ENCODE measurements at places on chromosomes 12 and 14. TPM values are rescaled to one million over a fixed set of nuclear protein-coding genes. Genes with fewer than 3 reads are reported as not detected.

DAO gene
- total RNA-seq: not detected

GRCh38 chr12:7857971-7858370, 14.7 kb downstream of the SLC2A14 start:
- no peak overlapping the region for H3K4me3 ChIP-seq
- H3K27me3 ChIP-seq: peaks cover 30% of the 10 kb centered on the region
- H3K36me3 ChIP-seq: no peaks in the 10 kb centered on the region
- peaks cover 12% of the 10 kb centered on the region for H3K4me1 ChIP-seq
- no peak for DNase-seq
- H3K27ac ChIP-seq: no peak overlapping the region

GRCh38 chr14:41872931-41873685, 266.4 kb downstream of the LRFN5 start:
- H3K27ac ChIP-seq: no peak overlapping the region
- no peaks in the 10 kb centered on the region for H3K4me1 ChIP-seq
- no peaks in the 10 kb centered on the region for H3K36me3 ChIP-seq
- no peak for DNase-seq

DNA sequence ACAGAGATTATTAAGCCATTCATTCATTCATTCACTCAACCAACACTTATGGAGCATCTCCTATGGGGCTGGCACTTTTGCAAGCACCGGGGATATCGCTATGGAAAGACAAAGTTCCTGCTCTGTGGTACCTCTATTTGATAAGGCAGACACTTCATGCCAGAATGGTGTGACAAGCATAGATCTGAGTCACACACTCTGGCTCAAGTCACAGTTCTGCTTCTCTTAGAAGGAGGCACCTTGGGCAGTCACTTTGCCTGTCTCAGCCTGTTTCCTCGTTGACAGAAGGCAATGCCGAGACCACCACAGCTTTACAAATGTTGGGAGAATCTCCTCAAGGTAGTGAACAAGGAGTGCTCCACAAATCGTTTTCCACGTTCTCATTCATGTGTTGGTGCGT, 205.2 kb downstream of the SLC41A2 start:
- DNase-seq: no peak
- peaks cover 21% of the 10 kb centered on the region for H3K4me1 ChIP-seq
- H3K27ac ChIP-seq: no peak overlapping the region
- H3K27me3 ChIP-seq: no peaks in the 10 kb centered on the region
- H3K36me3 ChIP-seq: peaks cover 35% of the 10 kb centered on the region
- no peak overlapping the region for H3K4me3 ChIP-seq

DNA sequence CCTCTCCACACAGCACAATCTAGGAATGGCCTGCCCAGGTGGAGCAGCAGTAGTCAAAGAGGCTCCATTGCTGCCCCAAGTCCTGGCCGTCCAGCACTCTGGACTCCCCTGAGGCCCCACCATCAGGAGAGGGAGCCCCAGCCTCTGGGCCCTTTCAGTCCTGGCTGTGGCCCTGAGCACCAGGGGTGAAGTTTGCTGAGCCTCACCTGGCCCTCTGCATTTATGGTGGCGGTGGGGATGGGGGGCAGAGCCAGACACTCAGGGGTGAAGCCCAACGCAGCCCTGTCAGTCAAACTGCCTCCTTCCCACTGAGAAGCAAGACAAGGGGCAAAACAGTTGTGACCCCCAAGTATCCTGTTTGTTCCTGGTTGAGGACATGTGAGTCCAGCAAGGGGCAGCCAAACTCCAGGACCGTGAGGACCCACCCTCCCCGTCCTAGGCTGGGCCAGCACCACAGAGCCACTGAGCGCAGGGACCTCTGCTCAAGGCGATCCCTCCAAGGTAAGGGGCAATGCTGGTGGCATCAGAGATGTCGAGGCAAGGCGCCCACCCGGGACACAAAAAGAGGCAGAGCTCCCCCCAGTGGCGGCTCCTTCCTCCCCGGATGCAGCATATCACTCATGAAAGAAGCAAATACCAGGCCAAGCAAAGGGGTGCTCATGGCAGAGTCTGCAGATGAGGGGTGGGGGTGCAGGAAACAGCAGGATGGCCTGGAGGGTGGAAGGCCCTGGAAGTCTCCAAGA, 4.8 kb upstream of the AMN start:
- no peak overlapping the region for H3K4me3 ChIP-seq
- H3K27me3 ChIP-seq: no peaks in the 10 kb centered on the region
- no peak overlapping the region for H3K27ac ChIP-seq
- H3K4me1 ChIP-seq: peaks cover 5% of the 10 kb centered on the region

KRT3 gene
- not detected for total RNA-seq

DNA sequence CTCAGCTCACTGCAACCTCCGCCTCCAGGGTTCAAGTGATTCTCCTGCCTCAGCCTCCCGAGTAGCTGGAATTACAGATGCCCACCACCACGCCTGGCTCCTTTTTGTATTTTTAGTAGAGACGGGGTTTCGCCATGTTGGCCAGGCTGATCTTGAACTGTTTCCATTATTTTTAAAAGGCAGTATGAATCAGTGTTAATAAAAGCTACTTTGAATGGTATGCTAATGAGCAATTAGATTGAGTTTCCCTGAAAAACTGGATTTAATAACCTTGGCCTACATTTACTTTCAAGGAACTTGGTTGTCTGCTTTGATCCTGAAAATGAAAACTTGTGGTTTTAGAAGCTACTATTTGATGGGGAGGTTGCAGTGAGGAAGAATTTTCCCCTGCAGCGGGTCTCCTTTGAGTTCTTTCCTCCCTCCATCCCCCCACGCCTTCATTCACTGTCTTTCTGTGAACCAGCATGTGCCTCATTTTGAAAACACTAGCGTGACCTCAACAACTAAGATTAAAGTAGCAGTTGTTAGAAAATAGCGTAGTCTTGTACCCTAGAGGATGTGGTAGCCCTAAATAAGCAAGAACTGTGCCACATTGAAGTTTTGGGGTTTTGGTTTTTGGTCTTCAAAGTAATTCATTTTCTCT, 17.8 kb upstream of the RPS6KA5 start:
- H3K4me1 ChIP-seq: peaks cover 56% of the 10 kb centered on the region
- DNase-seq: peak; percentile 81
- H3K27ac ChIP-seq: peak overlapping the region; percentile 99
- H3K4me3 ChIP-seq: peak overlapping the region; percentile 50
- no peaks in the 10 kb centered on the region for H3K27me3 ChIP-seq

DNA sequence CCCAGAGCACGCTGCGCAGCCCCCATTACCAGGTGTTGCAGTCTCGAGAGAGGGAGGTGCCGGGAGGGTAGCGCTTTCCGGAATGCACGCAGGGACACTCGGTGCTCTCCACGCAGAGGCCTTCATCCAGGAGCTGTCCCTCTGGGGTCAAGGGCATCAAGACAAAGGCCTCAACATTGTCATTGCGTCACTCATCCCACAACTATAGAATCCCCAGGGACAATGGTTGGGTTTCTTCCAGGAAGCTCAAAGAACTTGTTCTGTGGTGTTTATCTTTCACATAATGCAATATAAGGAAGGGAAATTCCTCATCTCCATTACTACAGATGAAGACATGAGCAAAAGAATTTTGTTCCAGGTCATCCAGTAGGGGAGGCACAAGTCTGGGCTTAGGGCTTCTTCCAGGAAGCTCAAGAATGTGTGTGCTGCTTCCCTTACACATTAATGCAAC, 52.1 kb downstream of the VWF start:
- H3K27me3 ChIP-seq: peaks cover 69% of the 10 kb centered on the region
- no peak overlapping the region for H3K4me3 ChIP-seq
- no peak for DNase-seq
- H3K27ac ChIP-seq: no peak overlapping the region
- no peaks in the 10 kb centered on the region for H3K36me3 ChIP-seq
- peaks cover 27% of the 10 kb centered on the region for H3K4me1 ChIP-seq

METAP2 gene
- 77.3 TPM for total RNA-seq

TMEM30B gene
- total RNA-seq: 0.70 TPM

CFAP251 gene
- total RNA-seq: 0.21 TPM

GRCh38 chr14:88323523-88324199, 592 bp upstream of the KCNK10 start:
- peak overlapping the region; percentile 45 for H3K4me3 ChIP-seq
- no peaks in the 10 kb centered on the region for H3K36me3 ChIP-seq
- no peak for DNase-seq
- peaks cover 2% of the 10 kb centered on the region for H3K4me1 ChIP-seq

RAD51B gene
- total RNA-seq: 55.5 TPM

TAS2R8 gene
- not detected for total RNA-seq

DNA sequence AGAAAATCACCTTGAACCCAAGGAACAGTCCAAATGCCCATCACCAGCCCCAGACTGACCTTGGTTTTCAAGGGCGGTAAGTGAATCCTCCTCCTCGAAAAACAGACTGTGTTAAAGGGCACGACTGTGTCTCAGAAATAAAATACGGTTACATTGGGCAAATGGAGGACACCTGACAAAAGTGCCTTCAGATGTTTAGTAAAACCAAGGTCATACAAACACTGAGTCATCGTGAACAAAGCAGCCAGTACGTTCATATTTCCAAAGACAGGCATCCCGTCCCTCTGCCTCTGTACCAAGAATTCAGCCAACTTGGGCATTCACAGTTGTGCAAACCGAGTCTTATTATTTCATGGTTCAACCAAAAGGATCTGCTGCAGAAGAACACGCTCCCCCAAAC, 25.9 kb downstream of the FOXN3 start:
- H3K27ac ChIP-seq: no peak overlapping the region
- H3K4me3 ChIP-seq: no peak overlapping the region
- H3K36me3 ChIP-seq: peaks cover 7% of the 10 kb centered on the region

DNA sequence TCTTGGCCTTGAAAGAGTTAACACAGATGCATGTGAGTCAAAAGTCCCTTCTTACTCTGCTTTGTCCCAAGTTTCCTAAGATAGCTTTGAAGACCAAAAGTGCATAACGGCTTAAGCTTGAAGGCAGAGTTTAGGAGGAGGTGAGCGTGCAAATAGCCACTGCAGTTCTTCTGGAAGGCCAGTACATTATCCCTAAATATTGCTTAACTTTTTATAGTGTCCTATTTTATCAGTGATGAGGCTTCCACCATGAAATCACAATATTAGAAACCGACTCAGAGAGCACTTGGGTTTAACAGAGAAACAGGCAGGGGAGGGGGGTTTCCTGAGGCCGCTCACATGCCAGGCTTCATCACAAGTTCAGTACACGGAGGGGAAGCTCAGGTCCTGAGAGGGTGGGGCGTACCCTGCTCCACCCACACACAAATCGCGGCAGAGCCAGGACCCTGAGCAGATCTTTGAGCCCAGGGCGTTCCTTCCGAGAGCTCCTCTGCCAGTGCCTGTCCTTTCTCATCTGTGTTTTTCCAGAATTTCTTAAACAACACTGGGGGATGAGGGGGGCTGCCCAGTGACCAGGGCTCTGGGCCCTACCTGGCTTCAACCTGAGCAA, 26.8 kb upstream of the BDKRB2 start:
- no peaks in the 10 kb centered on the region for H3K36me3 ChIP-seq
- H3K27ac ChIP-seq: no peak overlapping the region
- no peak for DNase-seq
- H3K27me3 ChIP-seq: peaks cover 4% of the 10 kb centered on the region
- no peaks in the 10 kb centered on the region for H3K4me1 ChIP-seq
- H3K4me3 ChIP-seq: no peak overlapping the region

DNA sequence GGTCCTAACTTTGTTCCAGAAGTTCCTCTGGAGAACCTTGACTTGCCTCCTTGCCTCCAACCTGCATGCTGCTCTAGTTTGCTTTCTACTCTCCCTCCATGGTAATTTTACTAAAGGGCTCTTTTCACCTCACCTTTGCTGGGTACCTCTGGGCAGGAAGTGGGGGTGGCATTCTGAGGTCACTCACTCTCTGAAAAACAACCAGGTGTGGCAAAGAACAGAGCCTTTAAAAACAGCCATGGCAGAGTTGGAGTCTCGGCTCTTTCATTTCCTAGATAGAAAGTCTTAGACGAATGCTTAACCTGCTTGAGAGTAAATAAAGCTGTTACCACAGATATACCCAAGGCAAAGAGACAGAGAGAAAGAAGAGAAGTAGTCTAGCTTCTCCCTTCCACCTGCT, 827.9 kb downstream of the BCL11B start:
- H3K4me3 ChIP-seq: no peak overlapping the region
- H3K36me3 ChIP-seq: no peaks in the 10 kb centered on the region
- H3K27ac ChIP-seq: no peak overlapping the region
- DNase-seq: no peak
- H3K4me1 ChIP-seq: peaks cover 5% of the 10 kb centered on the region

DNA sequence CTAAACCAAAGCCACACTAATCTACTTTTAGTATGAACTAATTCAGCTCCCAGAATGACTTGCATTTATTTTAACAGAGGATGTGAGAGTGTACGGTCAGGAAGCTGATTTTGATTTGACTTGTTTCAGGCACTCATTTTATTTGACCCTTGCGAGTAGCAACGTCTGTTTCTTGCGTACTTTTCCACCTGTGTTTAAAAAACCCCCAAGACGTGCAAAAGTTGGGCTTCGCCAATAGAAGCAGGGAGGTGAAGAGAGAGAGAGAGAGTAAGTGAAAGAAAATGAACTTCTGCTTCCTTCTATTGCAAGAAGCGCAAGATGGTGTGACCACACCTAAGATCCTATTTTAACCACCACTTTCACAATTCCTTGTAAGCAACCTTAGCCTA, 6.7 kb upstream of the SLC15A4 start:
- H3K4me3 ChIP-seq: peak overlapping the region; percentile 58
- peaks cover 4% of the 10 kb centered on the region for H3K27me3 ChIP-seq
- DNase-seq: no peak

All from activated CD8-positive, alpha-beta memory T cell treated with anti-CD3 and anti-CD28 coated beads, Interleukin-2, amount 10 ng/mL, durations not matched to agents 7 days and 5 days (primary cell).